Hair follicular keratinocyte (primary cell): ENCODE measurements at places on chromosomes 12 and 14. TPM values are rescaled to one million over a fixed set of nuclear protein-coding genes. Genes with fewer than 3 reads are reported as not detected.

PRR4 gene
- total RNA-seq = 0.31 TPM in 1 of 2 replicates, not detected in the other

C1R gene
- 11.9 and 12.6 TPM in 2 replicates for total RNA-seq

BCL11B gene
- 7.8 and 8.2 TPM in 2 replicates for total RNA-seq

PARPBP gene
- 7.8 and 14.8 TPM in 2 replicates for total RNA-seq

TIGAR gene
- total RNA-seq = 14.9 and 22.9 TPM in 2 replicates
